CD4-positive, alpha-beta T cell treated with Interleukin-4 for 1 hour (primary cell): ENCODE measurements at places on chromosomes 1 and 21.
A peak's percentile ranks its signal among the peaks of the same experiment; 100 is the strongest.

GRCh38 chr1:6260433-6260934, 414 bp downstream of the GPR153 start:
- peak; percentile 17 for DNase-seq

DNA sequence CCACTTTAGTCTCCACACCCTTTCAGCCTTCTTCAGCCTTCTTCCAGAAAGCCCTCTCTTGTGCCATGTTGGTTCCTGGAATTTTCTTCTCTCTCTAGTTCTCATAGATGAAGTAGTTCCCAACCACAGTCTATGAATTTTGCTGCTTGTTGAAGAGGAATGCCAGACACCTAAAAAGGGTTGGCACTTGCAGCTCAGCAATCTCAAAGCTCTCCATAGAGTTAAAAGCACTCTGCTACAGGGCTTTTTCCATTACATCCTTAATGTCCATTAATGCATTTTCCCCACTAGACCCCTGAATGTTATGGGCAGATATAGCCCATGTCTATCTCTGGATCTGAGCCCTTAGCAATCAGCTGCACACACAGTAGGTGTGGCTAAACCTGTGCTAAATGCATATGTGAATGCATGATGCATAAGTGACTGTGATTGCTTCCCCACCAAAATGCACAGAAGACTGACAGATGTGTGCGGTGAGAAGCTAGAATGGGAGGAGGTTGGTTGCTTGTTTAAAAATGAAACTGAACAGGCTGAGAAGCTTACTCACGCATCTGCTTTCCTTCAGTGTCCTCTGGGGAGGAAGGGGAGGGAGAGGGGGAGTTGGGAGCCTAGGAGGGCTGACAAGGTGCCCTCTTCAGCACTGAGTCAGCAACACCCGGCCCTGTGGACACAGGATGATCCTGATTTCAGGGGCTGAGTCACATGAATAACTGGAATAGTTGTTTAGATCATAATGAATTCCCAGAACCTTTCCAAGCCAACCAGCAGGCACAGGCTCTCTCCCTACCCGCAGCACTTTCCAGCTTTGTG, 146.1 kb upstream of the FGGY start:
- no peak for DNase-seq

DNA sequence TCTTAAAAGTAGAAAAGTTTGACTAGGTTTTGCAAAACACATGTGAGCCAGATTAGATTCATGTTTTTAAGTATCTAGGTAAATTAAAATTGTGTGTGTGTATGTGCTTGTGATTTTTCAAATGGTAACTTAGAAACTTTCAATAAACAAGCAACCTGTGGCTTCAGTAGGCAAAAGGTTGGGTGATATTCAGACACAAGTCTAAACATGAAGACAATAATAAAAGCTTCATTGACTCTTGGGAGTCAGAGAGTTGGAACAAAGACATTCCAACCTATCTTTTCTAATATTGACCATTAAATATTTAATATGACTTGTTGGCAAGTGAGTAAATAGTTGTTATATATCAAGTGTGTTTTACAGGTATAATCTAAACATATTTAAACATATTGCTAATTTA, 1049.6 kb upstream of the ADGRL4 start:
- no peak for DNase-seq

- peak; percentile 79 for DNase-seq
Measured at GRCh38 chr1:100443811-100444571, 91.7 kb downstream of the CDC14A start.
